Gastroesophageal sphincter (tissue), 4 donors: ENCODE measurements at places on chromosomes 12 and 14. TPM values are rescaled to one million over a fixed set of nuclear protein-coding genes. Genes with fewer than 3 reads are reported as not detected.

- ATAC-seq: no peak
Measured at GRCh38 chr12:14167005-14167628, 185.7 kb upstream of the GRIN2B start.

The SMCO3 gene
- total RNA-seq: 0.31 TPM

The ACSM4 gene
- total RNA-seq: not detected

- ATAC-seq: no peak
Measured at GRCh38 chr14:58292187-58292586, 6.2 kb upstream of the ARID4A start.

GRCh38 chr12:120712610-120713009, 2.4 kb downstream of the UNC119B start:
- ATAC-seq: no peak

The GTF2A1 gene
- total RNA-seq: 31.5 TPM

DNA sequence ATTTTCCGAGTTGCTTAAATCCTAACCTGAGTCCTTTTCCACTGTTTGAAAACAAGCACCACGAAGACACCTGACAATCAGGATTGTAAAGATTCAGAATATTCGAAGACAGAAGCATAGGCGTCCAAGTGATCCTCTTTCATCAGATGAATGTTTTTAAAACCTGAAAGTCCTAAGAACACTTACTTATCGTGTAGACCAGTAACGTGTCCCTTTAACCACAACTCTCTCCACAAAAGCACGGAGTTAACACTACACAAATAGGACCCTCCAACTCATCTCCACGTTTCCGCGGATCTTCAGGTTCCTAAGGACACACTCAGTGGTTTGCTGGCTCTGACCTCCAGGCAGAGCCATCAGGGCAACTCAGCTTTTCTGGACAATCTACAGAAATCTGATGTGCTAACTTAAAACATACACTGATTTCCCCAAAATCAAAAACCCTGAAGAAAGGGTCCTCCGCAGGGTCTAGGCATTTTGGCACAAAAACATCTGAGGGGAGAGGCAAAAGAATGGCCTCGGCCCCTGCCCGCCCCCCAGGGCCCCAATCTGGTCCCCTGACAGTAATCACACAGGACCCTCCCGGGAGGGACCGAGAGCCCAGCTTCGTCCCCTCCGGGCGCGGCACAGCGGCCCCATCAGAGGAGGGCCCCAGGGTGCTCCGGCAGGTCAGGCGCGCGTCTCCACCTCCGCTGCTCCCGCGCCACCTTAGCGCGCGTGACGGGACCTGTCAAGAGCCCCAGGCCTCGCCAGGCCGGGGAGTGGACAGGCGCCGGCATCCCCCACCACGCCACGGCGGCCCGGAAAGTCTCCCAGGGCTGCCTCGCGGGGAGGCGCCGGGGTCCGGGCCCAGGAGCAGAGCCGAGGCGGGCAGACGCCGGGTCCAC, 925 bp downstream of the DICER1 start:
- peak; percentile 34 for ATAC-seq

The MMP17 gene
- total RNA-seq: 6.8 TPM

The NOVA1 gene
- 7.0 TPM for total RNA-seq

The CACNA2D4 gene
- total RNA-seq: 2.8 TPM

DNA sequence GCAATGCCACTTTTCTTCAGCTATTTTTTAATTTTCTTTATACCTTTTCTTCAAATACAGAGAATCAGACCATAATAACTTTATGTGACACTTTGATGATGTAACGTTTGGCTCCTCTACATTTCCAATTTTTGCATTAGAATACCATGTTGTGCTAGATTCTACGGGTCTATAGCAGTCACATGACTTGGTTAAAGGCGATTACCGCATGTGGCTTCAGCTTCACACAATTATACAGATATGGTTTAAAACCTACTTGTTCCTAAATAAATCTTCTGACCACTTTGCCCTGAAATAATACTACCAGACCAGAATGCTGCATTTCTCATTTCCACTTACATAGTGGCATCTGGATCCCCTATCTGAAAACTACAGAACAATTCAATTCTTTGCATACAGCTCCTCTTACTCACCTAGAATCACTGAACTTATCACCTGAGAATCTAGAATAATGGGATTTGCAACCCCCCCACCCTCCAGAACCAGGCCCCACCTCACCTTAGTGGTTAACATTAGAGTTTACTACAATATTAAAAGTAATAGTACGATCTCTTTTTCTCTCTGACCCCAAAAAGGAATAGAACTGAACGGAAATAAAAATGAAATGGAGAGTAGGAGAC, 1.3 kb downstream of the MAX start:
- no peak for ATAC-seq

The R3HDM2 gene
- total RNA-seq: 48.8 TPM

- ATAC-seq: no peak
Measured at GRCh38 chr12:50524621-50525020, 19.8 kb downstream of the DIP2B start.

The SLC25A47 gene
- total RNA-seq: not detected

- ATAC-seq: no peak
Measured at GRCh38 chr12:64036414-64036813, 185.7 kb downstream of the KICS2 start.

The CD4 gene
- total RNA-seq: 15.2 TPM

DNA sequence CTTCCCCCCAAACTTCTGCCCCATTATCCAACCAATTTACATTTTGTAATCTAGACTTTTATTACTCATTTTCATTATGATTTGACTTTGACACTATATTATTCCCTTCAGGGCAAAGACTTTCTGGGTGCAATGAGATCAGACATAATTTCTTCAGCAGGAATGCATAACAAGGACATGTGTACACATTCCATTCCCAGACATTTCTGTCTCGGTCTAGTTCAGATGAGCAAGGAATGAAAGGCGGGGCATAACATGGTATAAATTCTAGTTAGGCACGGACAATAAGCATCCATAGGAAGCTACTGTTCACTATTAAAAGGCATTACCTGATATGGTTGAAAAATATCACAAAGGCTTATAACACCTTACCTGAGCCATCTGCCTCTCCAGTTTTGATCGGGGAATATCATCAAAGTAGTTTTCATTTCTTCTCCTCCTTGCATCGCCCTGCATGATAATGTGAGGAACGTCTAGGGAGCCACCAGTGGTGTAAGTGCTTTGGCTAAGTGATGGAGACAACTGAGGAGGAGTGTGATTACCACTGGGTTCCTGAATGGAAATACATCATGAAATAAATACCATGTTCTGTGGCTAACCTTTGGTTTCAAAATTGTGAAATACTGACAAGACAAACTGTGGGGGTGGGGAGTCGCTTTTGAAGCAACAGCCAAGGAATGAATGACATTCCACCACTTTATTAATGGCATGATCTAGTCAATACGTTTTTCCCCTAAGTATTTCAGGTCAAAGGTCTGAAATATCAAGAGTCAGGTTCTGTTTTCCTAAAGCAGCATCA, 183.9 kb downstream of the APAF1 start:
- ATAC-seq: no peak

- no peak for ATAC-seq
Measured at GRCh38 chr12:47021298-47021697, 58.1 kb upstream of the PCED1B start.

The WNT1 gene
- not detected for total RNA-seq

DNA sequence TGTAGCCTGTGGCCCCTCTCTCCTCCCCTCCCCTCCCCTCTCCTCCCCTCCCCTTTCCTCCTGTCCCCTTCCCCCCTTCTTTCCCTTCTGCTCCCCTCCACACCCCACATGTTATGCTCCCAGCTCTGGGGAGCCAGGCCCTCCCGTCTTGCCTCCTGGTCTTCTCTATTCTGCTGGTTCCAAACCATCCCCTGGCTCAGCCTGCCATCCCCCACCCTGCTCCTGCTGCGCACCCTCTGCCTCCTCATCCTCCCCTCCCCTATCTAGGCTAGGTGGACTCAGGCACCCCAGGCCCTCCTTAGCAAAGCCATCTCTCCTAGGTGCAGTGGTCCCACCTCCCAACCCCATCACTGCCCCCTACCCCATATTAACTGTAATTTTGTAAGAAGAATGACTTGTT, 99.5 kb downstream of the CALM1 start:
- no peak for ATAC-seq

- peak; percentile 52 for ATAC-seq
Measured at GRCh38 chr12:24561411-24561871, 387.5 kb downstream of the BCAT1 start.

DNA sequence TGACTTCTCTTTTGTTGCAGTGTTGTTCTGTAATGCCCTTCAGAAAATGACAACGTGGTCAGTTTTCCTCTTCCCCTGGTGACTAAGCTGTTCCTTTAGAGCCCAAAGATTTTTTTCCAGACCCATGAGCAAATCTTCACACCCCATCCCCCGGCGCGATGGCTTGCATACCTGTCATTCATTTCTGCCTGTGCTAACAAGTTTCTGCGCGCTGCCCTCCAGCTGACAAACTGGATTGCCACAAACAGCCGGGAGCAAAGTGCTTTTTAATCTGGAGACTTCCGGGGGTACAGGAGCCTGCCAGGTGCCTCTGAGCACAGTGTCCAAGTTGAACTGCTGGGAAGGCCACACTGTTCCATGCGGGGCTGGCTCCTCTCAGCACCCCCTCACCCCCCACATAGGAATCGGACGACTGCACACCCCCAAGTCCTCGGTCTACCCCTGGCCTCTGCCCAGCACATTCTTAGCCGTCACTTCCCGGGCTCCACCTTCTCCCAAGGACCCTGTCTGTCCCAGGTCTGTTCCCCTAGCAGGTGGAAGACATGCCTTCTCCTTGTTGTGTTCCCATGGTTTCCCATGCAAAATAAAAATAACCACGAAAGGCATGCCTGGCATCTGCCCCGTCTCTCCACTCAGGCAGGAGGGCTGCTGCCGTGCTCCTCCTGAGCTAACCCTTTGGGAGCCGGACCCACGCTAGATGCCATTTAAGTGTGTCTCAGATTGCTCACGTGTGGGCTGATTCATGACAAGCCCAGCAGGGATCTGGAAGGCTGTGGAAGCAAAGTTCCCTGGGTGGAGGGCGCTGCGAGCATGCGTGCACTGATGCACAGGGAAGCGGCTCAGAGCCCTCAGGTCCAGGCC, 14.1 kb downstream of the RILPL1 start:
- ATAC-seq: peak; percentile 81

DNA sequence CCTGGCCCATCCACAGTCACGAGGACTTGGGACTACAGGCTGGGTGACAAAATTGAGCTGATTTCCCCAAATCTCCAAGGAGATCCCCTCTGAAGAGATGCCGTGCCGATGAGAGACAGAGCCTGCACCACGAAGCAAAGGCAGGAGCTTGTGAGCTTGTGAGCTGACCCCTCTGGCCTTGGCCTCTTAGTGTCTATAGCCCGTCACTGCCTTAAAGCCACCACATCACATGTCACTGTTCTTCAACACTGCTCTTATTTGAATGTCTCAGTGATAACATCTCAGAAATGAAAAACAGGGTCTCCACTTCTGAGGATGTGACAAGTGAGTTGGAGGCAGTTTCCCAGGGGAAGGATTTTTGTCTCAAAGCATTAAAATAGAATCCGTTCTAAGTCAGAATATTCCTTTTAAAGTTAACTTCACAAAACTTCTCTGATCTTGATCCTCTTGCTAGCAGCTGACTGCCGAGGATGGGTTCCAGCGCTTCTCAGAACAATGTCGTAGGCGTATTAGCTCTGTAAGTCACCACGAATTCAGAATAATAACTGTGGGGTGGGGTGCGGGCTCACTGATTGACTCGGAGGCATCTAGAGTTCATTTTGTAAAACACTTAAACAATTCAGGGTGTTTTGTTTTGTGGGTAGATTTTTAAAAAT, 37.5 kb downstream of the CHST11 start:
- no peak for ATAC-seq

The USP44 gene
- 5.9 TPM for total RNA-seq

DNA sequence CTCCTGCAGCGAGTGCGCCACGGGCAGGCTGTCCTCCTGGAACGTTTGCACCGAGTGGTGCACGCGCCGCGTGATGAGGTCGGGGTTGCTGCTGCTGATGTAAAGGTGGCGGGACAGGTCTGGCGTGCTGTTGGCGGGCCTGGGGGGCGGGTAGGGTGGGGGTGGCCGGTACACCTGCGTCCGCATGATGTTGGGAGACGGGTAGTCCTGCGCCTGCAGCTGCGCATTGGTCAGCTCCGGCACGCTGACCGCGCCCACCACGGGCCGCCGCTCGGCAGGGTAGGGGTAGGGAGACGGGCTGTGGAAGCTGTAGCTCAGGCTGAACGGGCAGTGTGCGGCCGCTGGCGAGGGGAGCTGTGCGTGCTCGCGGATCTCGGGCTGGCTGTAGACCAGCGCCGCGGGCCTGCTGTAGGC, 75.2 kb downstream of the PTPN21 start:
- ATAC-seq: no peak

The NFE2 gene
- 0.37 TPM for total RNA-seq

GRCh38 chr12:3313675-3314663, 177.0 kb upstream of the PRMT8 start:
- peak; percentile 23 for ATAC-seq

The TCP11L2 gene
- total RNA-seq: 59.8 TPM

The RIMBP2 gene
- 0.66 TPM for total RNA-seq

DNA sequence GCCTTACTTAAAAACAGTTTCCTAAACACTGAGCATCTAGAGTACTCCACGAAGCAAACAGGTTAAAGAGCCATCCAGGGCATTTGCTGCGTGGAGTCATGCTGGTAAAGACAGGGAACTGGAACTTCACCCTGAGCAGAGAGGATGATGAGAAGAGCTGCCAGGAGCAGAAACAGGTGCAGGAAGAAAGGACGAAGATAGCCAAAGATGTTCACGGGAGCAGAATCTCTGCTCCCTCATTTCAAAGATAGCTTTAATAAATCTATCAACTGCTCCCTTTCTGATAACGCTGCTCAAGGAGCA, 280.8 kb upstream of the FKBP4 start:
- ATAC-seq: no peak

DNA sequence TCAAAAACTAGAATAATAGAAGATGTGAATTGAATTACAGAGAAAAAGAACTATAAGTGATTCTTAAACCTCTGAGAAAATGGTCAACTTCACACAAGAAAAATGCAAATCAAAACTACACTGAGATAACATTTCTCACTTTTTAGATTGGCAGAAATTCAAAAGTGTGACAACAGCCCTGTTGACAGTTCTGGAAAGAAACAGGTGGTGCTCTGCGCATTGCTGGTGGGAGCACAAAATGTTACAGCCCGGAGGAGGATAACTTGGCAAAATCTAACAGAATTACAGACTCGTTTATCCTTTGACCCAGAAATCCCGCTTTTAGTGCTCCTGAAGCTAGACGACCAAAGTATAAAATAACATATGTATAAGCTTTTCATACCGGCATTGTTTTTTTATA, 222.5 kb upstream of the CNTN1 start:
- ATAC-seq: no peak

The DCAF4 gene
- 22.6 TPM for total RNA-seq

- no peak for ATAC-seq
Measured at GRCh38 chr14:58566979-58567378, 70.8 kb upstream of the DACT1 start.
